ENCODE measurements at places on chromosomes 6 and 20. TPM values are rescaled to one million over a fixed set of nuclear protein-coding genes. Genes with fewer than 3 reads are reported as not detected.

Gene TRIM15
- not detected for total RNA-seq

Gene CLPSL1
- total RNA-seq, result not detected

Gene PDYN
- total RNA-seq, result not detected

Gene WFDC10B
- not detected for total RNA-seq

Gene LY6G6D
- not detected for total RNA-seq

Gene C6orf141
- total RNA-seq, result 37.0 TPM

Gene C6orf163
- total RNA-seq, result 0.82 TPM

Gene OPN5
- not detected for total RNA-seq

Gene PRKN
- total RNA-seq, result 1.8 TPM

Gene MUC21
- not detected for total RNA-seq

Gene PRL
- total RNA-seq, result not detected

Gene COL19A1
- 14.0 TPM for total RNA-seq

Gene C2
- not detected for total RNA-seq

Gene ASF1A
- total RNA-seq, result 28.5 TPM

Gene TOX2
- total RNA-seq, result 7.7 TPM

Gene MUCL3
- total RNA-seq, result not detected

Gene HLA-DRB5
- 40.9 TPM for total RNA-seq

Gene CTAGE9
- not detected for total RNA-seq

Gene TENT5A
- total RNA-seq, result 4.5 TPM

Gene EPPIN
- total RNA-seq, result not detected

Gene LINC00237
- total RNA-seq, result not detected

Gene C6orf15
- total RNA-seq, result not detected

Gene CNPY3
- 29.9 TPM for total RNA-seq

Gene TCP11
- not detected for total RNA-seq

Gene CDH22
- not detected for total RNA-seq

Gene FAM83D
- total RNA-seq, result 51.1 TPM

Measured in A375 (cell line).